ENCODE measurements at places on chromosomes 1 and 21.
A peak's percentile ranks its signal among the peaks of the same experiment; 100 is the strongest.

GRCh38 chr1:66583021-66583420 is 49.1 kb downstream of the SGIP1 start:
- no peaks in the 10 kb centered on the region for H3K36me3 ChIP-seq
- H3K4me3 ChIP-seq = no peak overlapping the region
- no peak for DNase-seq
- no peaks in the 10 kb centered on the region for H3K27me3 ChIP-seq
- no peaks in the 10 kb centered on the region for H3K4me1 ChIP-seq
- H3K27ac ChIP-seq = no peak overlapping the region

- no peaks in the 10 kb centered on the region for H3K4me1 ChIP-seq
- no peak for DNase-seq
- H3K4me3 ChIP-seq = no peak overlapping the region
- H3K27ac ChIP-seq = no peak overlapping the region
Measured at GRCh38 chr21:29487154-29487553, 188.4 kb downstream of the BACH1 start.

GRCh38 chr1:161195171-161195570 is 3.7 kb downstream of the ADAMTS4 start:
- no peaks in the 10 kb centered on the region for H3K27me3 ChIP-seq
- H3K4me3 ChIP-seq = no peak overlapping the region
- no peaks in the 10 kb centered on the region for H3K36me3 ChIP-seq
- no peak for DNase-seq
- no peak overlapping the region for H3K27ac ChIP-seq

DNA sequence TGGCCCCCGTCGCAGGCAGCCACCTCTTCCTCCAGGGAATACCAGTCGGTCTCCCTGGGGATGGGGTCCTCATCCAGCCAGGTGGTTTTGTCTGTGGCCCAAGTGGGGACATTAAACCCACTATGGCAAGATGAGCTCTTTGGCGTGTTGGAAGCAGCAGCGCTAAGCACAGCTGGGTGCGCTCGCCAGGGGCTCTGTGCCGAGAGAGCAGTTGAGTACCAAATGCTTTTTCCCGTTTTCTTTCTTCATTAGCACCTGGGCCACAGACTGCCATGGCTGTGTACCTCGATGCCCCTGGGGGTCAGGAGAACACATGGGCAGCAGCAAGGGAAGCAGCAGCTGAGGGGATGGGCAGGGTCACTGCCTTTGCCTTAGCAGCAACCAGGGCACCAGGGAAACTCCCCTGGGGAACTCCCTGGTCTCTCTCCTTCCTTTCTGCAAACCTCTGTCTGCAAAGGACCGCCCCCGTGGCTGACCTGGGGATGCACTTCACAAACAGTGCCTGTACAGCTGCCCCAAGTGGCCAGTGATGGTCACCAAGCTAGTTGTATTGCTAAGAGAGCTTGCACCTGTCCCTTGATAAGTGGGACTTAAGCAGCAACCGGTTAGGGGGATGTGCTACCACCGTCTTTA is 31.1 kb downstream of the EDARADD start:
- no peak for DNase-seq
- H3K4me3 ChIP-seq = no peak overlapping the region

GRCh38 chr1:156700736-156701531 is 4.4 kb downstream of the CRABP2 start:
- H3K27ac ChIP-seq = no peak overlapping the region
- peaks cover 24% of the 10 kb centered on the region for H3K27me3 ChIP-seq
- H3K4me1 ChIP-seq = peaks cover 18% of the 10 kb centered on the region
- H3K4me3 ChIP-seq = no peak overlapping the region
- H3K36me3 ChIP-seq = no peaks in the 10 kb centered on the region

DNA sequence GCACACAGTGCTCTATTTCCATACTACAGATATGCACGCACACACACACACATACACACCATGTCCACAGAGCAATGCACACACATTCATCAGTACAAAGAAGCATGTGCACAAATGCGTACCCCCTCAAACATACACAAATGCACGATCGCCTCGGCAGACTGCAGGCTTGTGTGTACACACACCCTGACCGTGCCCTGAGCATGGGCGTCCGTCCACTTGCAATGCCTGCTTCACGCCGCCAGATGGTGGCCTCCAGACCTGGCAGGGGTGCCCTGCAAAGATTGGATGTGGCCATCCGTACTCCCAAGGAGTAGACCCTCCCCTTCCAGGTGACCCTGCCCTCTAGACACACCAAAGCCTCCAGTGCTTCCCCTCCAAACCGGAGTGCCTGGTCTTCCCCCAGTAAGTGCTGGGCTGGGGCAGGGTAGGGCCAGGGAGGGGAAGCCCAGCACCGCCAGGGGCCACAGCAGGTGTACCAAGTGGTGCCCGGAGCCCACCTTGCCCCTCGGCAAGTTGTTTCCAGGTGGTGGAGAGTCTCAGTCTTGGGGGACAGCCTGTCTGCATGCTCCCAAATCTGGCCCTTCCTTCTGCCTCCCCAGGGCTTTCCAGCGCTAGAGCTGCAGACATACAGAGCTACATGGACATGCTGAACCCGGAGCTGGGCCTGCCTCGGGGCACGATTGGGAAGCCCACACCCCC is 20.6 kb downstream of the ESPN start:
- H3K36me3 ChIP-seq = no peaks in the 10 kb centered on the region
- H3K27ac ChIP-seq = no peak overlapping the region
- peak; percentile 71 for DNase-seq
- H3K27me3 ChIP-seq = peaks cover 55% of the 10 kb centered on the region
- H3K4me3 ChIP-seq = no peak overlapping the region

GRCh38 chr1:60234776-60235175 is 161.2 kb upstream of the C1orf87 start:
- DNase-seq = no peak
- H3K27me3 ChIP-seq = no peaks in the 10 kb centered on the region
- H3K36me3 ChIP-seq = no peaks in the 10 kb centered on the region
- no peak overlapping the region for H3K27ac ChIP-seq
- no peaks in the 10 kb centered on the region for H3K4me1 ChIP-seq

- H3K36me3 ChIP-seq = no peaks in the 10 kb centered on the region
- no peak for DNase-seq
- no peaks in the 10 kb centered on the region for H3K27me3 ChIP-seq
- H3K27ac ChIP-seq = no peak overlapping the region
- no peak overlapping the region for H3K4me3 ChIP-seq
- no peaks in the 10 kb centered on the region for H3K4me1 ChIP-seq
Measured at GRCh38 chr1:113199760-113200455, 126.9 kb downstream of the LRIG2 start.

DNA sequence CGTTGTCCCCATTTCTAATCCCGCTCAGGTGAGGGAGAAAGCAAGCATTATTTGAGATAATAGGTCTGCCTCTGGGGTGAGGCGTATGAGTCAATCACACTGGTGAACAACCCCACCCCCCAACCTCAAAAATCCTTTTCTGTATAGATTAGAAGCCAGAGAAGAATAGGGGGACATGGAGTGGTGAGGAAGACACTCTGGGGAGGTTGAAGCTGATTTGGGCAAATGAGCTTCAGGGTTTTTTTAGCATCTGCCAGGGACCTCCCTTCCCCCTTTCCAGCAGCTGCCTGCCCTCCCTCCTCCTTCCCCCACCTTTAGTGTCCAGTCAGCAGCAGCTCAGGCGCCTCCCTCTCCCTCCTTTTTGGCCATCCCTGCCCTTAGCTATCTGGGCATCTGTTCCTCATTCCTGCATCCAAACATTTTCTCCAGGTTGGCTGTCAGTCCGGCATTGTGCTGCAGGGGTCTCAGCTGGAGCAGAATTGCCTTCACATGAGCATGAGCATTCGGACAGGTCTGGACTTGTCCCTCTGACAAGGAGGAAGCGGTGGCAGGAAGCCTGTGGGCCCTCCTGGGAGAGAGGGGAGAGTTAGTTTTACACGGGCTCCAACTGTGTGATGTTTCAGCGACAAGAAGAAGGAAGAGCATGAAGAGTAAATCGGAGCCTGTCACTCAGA is 30.8 kb upstream of the PTGFRN start:
- no peaks in the 10 kb centered on the region for H3K27me3 ChIP-seq
- no peaks in the 10 kb centered on the region for H3K36me3 ChIP-seq
- H3K4me1 ChIP-seq = peaks cover 46% of the 10 kb centered on the region
- DNase-seq = no peak
- peak overlapping the region; percentile 34 for H3K4me3 ChIP-seq
- H3K27ac ChIP-seq = no peak overlapping the region

All from CD4-positive, alpha-beta T cell (primary cell).